Glomerular endothelial cell (primary cell): ENCODE measurements at places on chromosomes 6 and 20. TPM values are rescaled to one million over a fixed set of nuclear protein-coding genes. Genes with fewer than 3 reads are reported as not detected.

Gene WFDC2
- 0.44 TPM in 1 of 2 replicates, not detected in the other for total RNA-seq

Gene TAF11
- total RNA-seq: 21.5 and 28.0 TPM in 2 replicates

Gene SNPH
- total RNA-seq: 11.6 and 12.2 TPM in 2 replicates

Gene LY6G6D
- total RNA-seq: not detected in 2 replicates

Gene TCF15
- total RNA-seq: 13.0 and 20.4 TPM in 2 replicates

Gene ADGRG6
- total RNA-seq: 65.2 and 79.5 TPM in 2 replicates

Gene CCR6
- total RNA-seq: not detected in 2 replicates

Gene HTR1E
- not detected in 2 replicates for total RNA-seq

Gene ZSCAN12
- 2.5 and 4.8 TPM in 2 replicates for total RNA-seq

Gene VPS52
- total RNA-seq: 29.6 and 34.5 TPM in 2 replicates

Gene BEND6
- total RNA-seq: 0.53 TPM in 2 replicates

Gene FITM2
- 5.7 and 6.8 TPM in 2 replicates for total RNA-seq

Gene UFL1
- 15.3 and 15.8 TPM in 2 replicates for total RNA-seq

Gene TSHZ2
- total RNA-seq: 0.63 and 2.0 TPM in 2 replicates

Gene SLC17A2
- not detected in 2 replicates for total RNA-seq
